Stimulated activated naive CD8-positive, alpha-beta T cell treated with anti-CD3 and anti-CD28 coated beads, Interleukin-15, amount 100 ng/mL, for 72 hours (primary cell): ENCODE measurements at places on chromosomes 2 and 18.
A peak's percentile ranks its signal among the peaks of the same experiment; 100 is the strongest.

DNA sequence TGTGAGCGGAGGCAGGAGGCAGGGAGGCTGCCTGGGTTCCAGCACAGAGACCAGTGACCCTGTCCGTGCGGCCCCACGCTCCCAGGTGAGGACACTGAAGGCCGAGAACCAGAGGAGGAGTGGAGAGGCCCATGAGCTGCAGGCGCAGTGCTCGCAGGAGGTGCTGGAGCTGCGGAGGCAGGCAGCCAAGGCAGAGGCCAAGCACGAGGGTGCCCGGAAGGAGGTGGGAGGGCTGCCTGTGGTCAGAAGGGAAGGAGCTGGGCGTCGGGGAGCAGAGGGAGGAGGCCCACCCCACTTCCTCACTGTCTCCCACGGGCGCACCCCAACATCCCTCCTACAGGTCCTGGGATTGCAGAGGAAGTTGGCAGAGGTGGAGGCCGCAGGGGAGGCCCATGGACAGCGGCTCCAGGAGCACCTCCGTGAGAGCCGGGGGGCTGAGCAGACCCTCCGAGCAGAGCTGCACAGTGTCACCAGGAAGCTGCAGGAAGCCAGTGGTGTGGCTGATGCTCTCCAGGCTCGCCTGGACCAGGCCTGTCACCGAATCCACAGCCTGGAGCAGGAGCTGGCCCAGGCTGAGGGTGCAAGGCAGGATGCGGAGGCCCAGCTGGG, 33.0 kb upstream of the SNED1 start:
- no peak for DNase-seq

DNA sequence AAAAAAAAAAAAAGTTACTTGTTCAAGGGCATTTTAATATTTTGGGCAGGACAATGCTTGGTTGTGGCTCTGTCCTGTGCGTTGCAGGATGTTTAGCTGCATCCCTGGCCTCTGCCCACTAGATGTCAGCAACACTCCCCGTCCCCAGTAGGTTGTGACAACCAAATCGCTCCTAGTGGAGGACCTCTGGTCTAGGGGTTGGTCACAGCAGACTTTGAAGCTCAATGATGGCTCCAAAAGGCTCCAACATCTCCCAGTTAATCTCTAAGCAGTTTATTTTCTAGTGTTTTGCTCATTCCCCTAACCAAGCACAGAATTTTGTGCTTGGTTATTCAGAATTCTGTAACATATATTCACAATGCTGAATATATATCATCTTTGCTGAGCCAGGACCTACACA, 67.0 kb downstream of the CHRNA1 start:
- DNase-seq, result peak; percentile 63

DNA sequence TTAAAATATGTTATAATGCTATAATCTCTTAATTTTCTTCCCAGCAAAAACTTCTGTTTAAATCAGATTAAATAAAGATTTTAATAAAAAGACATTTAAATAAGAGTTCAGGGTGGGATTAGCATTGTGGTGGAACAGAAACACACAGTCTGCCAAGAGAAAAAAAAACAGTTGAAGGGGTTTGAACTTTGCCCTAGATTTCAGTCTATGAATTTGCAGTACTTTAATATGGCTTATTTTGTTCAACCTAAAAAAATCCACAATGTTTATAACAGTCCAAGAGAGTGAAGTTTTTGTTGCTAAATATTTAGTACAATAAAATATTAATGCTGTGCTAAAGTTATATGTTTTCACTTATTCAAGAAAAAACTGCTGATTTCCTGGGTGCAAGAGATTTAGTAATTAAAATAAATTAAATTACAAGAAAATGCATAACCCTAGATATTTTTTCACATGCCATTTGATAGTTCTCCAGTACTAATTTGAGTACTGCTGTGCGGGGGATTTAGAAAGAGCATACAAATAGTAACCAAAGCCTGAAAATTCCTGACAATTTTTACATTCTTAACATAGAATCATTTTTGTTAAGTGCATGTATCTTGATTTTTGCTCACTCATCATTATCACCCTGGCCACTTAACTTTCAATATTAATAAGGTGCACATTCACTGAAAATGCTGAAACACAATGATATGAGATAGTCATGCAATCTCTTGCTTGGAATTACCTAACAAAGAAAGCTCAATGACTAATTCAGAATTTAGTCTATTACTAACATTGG, 52.6 kb downstream of the SLC40A1 start:
- DNase-seq, result no peak

DNA sequence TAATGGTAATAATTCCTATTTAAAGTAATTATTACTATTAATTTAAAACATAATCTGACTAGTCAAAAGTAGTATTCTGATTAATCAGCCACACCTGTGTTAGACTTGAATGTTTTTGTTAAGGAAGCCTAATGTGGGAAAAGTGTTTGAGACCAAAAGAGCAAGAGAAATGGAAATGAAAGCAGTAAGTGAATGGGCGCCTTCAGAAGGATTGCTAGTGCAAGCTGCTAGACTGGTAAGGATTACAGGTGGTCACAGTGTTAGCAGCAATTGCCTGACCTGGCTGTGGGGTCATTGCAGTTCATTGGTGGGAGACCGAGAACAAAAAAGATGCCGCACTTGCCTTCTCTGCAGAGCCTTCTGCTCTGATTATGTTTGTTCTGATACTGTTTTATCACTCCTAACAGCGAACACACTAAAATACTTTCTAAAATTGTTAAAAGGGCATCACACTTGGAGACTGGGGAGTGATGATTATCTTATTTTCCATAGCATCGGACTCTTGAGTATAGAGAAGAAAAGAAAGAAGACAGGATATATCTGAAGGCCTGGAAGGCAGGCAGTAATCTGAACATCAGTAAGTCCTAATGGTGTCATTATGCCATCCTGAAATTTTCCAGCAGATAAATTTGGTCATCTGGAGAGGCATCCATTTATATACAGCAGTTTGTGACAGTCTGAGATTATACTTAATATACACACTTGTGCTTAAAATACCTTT, 5.8 kb downstream of the SOCS6 start:
- no peak for DNase-seq

DNA sequence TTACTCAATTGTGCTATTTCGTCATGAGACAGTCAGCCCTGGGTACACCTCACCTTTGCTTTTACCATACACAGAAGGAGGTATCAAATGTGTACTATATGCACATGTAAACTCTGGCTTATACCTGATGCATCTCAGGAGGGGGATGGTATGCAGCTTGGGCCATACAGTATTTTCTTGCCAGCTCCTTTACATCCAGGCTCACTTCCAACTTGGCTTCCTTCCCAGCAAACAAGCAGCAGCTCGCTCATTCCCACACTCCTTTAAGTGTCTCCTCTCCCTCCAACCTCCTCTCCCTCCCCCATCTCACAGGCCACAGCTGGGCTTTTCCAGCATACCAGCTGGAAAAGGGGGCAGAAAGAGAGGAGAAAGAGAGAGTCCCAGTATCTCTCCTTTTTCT, 9.6 kb downstream of the MARCHF4 start:
- no peak for DNase-seq

- no peak for DNase-seq
Observed at GRCh38 chr2:51387235-51387634, 355.3 kb upstream of the NRXN1 start.

GRCh38 chr2:49515996-49516782, 361.9 kb upstream of the FSHR start:
- DNase-seq, result no peak

GRCh38 chr2:238459081-238459629, 32.4 kb downstream of the ASB1 start:
- no peak for DNase-seq

GRCh38 chr2:25684577-25685473, 11.4 kb upstream of the DTNB start:
- no peak for DNase-seq

GRCh38 chr2:129929321-129930290, 49.9 kb upstream of the RAB6C start:
- DNase-seq, result no peak

DNA sequence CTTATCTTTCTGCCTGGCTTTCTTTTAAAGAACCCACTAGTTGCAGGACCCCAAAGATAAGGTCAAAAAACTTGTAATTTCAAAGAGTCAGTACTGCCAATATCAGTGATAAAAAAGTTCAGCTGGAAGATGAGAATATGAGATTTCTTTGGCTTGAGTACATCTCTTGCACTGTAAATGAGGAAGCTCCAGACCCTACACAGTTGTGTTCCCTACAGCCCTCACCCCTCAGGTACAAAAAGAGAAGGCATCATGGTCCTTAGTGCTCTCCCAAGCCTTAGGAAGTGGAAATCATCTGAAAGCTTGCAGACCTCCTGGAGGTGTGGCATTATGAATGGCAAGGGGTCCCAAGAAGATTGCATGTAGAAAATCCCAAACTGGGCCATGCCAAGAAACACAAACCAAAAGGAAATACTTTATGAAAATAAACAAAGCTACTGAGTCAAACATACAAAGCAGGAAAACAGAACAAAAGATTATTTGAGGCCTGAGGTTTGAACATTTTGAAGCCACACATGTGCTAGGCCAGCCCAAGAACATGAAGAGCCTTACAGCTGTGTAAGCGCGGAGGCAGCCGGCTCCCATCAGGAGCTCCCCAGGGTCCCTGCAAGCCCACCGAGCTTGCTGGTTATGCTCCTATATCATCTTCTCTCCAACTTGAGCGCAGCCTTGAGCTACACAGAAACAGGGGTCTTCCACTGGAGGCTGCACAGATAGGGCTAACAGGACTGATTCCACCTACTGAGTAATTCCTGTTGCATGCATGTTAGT, 217.0 kb downstream of the OSR1 start:
- no peak for DNase-seq

- no peak for DNase-seq
Observed at GRCh38 chr18:7230626-7231349, at the start of gene LRRC30. LRRC30 (plus strand) TSS chr18:7231089; CDS start chr18:7231139, 50 bp downstream.

DNA sequence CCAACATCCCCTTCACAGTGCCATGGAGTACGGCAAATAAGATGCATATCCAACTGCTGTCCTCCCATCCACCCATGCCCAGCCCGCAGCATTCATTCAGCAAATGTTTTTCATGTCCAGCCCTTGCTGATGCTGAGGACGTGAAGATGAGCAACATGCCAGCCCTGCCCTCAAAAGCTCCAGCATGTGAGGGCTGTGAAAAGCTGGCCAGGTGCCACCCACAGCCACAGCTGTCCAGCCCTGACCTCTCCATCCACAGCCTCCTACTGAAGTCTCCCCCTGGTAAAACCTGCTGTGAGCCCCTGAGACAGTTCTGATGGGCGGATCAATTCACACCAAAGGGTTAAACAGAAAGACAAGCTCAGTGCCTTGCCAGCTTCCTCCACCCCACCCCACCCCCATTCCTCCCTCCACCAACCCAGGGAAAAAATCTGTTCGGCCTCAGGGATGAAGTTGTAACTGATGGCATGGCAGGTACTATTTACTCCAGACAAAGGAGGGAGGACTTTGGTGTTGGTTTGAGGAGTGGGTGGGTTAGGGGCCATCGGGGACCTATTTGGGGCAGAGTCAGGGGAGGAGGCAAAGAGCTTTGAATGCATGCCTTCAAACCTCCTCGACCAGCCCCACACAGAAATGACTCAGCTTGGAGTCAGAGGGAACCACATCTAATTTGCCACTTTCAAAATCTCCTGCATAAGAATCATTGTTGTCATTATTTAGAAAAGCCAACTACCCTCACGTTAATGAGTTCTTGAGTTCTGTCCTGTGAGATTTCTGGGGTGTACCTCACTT, 4.3 kb downstream of the ZBTB7C start:
- no peak for DNase-seq

DNA sequence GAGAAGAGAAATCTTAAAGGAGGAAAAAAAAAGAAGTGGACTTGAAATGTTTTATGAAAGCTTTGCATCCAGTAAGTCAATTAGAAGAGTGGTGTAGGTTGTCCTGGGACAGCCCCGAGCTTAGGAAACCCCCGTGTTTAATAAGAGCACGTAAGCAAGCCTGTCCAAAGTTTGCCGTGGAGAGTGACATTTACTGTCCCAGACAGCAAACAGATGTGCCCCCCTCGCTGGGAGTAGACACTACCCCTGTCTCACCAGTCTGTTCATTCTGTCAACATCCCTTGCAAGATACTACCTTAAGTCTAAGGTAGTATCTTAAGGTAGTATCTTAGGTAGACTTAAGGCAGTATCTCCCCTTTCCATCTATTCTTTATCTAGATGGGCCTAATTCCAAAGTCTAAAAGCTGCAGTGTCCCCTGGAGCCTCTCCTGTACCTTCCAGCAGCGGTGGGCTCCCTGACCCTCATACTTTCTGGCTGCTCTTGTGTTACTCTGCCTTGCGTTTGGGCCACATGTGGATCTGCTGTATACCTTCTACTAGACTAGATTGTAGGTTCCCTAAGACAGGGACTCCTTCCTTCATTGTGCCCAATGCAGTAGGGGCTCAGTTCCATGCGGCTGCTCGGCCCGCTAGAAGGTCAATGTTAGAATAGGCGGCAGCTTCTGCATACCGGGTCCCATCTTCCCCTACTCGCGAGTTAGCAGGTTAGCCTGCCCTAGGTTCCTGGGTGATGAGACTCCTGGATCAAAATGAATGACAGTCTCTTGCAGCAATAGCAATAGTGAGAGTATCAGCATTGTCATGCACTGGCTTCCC, 244.1 kb downstream of the GBX2 start:
- no peak for DNase-seq

DNA sequence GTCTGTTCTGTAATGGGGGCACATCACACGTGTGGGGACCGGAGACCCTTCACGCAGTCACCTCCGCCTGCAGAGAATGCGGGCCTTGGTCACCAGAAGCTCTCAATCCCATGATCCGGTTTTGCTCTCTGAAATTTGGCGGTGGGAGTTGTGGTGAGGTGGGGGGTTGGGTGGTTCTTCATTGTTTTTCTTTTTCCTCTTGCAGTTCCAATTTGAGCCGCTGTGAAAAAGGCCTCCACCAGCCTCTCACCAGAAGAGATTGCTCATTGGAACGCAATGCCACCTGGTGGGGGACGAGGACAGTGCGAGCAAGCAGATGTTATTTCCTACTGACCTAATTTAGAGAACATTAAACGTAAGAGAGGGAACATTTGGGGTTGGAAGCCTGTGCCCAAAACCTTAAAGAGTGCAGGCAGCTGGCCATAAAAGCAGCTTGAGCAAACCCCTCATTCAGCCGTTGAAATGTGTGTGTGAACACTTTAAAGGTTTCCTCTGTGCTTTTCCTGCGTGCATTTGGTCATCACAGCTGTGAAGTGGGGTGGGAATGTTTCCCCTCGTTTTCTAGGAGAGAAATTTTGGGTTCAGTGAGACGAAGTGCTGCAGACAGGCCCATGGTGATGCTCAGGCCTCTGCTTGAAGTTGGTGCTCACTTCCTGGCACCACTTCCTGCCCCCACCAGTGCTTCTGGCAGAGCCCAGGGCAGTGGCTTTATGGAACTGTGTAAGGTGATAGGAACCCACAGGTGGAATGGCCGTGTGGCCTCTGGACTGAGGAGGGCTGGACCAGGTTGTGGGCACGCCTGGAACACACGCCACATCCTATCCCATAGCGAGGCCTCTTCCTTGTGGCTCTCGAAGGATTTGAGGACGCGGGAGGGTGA, 61.7 kb downstream of the ZCCHC2 start:
- peak; percentile 78 for DNase-seq

DNA sequence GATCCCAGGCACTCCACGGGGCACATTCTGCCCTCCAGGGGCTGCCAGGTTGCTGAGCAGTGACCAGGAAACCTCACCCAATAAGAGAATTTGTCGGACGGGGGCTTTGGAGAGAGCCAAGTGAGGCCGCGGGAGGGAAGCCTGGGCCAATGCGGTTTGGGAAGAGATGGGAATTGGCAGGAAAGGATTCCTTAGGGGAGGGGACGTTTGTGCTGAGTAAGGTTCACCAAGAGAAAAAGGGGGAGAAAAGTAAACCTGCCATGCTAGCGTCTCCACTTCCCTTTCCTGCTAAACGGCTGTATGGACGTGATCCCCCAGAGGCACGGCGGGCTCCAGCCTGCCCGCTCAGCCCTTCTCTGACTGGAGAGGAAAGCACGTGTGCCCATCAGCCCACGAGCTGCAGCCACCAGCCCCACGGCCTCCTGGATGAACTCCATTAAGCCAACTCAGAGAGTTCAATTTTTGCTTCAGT, 194.4 kb upstream of the ID2 start:
- DNase-seq, result no peak
